Natural killer cell (primary cell): ENCODE measurements at places on chromosomes 1 and 21. TPM values are rescaled to one million over a fixed set of nuclear protein-coding genes. Genes with fewer than 3 reads are reported as not detected.

EXO5 gene
- total RNA-seq: 10.1 TPM

DCST1 gene
- total RNA-seq: 0.60 TPM

MXRA8 gene
- total RNA-seq: not detected

FHAD1 gene
- total RNA-seq: 0.72 TPM

DAP3 gene
- total RNA-seq: 83.9 TPM
